Stimulated activated CD4-positive, alpha-beta T cell treated with anti-CD3 and anti-CD28 coated beads, Interleukin-1b, Interleukin-23, amount 100 ng/mL, for 48 hours (primary cell): ENCODE measurements at places on chromosomes 6 and 20.

GRCh38 chr6:7590918-7591302 is 912 bp downstream of the SNRNP48 start:
- no peak for DNase-seq

GRCh38 chr6:111950661-111951496 is 77.6 kb upstream of the FYN start:
- no peak for DNase-seq

DNA sequence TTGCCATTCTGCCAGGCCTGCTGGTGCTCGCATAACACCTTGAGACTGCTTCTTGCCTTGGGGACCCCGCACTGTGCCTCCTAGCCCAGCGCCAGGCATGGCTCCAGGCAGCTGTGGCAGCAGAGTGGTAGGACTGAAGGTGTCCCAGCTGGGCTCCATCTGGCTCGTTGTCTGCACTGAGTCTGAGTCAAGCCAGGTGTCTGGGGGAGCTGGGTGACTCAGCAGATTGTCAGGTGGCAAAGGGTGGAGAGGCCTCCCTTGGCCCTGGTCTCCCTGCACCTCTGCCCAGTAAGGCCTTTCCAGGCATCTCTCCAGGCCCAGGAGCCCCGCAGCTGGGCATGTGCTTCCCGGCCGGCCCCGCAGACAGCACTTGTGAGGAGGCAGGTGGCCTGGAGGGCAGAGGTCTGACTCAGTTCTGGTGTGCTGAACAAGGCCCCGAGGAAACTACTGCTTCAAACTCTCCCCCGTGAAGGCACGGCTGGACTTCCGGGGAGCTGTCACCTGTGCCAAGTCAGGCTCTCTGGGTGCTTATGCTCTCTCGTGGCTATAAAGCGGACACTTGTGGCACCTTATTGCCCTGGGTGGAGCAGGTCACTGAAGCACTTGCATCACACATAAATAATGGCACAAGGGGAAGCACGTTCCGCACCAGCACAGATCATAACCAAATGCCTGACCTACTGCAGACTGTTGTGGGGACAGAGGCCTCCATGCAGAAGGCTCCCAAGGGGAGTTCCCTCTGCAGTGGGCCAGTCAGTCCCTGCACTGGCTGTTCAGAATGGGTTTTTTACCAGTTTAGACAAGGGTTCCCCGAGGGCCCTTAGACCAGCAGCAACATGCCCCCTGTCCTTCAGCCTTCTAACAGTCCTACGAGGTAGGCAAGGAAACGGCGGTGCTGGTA is 27.5 kb downstream of the FOXC1 start:
- DNase-seq: no peak

DNA sequence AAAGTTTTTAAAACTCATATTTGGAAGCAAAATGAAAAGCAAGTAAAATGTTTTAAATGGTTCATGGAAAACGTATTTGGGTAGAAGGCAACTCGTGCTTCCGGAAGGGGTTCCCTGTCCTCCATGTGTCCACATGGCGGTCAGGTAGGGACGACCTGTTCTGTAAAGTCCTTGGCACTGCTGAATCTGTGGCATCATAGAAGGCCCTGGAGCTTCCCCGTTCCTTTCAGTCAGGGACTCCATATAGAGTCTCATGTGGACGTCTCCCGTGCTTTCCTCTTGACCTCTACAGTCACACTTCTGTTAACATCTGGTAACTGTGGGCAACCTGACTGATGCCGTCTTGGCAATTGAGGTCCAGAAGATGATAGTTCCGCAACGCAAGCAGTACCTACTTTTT is 11.4 kb downstream of the DYNLT1 start:
- no peak for DNase-seq

DNA sequence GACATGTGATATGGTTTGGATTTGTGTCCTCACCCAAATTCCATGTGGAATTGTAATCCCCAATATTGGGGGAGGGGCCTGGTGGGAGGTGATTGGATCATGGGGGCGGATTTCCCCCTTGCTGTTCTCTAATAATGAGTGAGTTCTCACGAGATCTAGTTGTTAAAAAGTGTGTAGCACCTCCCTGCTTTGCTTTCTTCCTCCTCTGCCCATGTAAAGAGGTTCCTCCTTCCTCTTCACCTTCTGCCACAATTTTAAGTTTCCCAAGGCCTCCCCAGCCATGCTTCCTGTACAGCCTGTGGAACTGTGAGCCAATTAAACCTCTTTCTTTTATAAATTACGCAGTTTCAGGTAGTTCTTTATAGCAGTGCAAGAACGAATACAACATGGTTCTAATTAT is 2.1 kb upstream of the ZNF451 start:
- DNase-seq: no peak

DNA sequence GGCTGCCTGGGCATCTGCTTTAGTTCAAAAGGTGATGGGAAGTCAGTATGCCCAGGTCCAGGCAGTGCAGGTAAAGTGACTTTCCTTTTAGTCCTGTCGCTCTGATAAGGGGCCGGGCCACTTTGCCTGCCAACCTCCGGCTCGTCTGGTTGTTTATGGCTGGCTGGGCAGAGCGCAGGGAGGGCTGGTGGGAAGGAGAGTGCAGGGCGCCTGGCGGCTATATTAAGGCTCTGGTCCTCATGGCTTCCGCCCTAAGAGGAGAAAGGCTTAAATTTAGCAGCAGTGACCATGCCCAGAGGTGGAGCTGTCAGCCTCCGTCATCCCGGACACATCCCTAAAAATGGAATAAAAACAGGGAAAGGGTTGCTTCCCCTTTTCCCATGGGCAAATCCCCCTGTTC is 14.6 kb downstream of the GATA5 start:
- DNase-seq: no peak

GRCh38 chr6:146587459-146587858 is 11.3 kb upstream of the ADGB start:
- no peak for DNase-seq
